ENCODE measurements at places on chromosomes 1 and 21.

DNA sequence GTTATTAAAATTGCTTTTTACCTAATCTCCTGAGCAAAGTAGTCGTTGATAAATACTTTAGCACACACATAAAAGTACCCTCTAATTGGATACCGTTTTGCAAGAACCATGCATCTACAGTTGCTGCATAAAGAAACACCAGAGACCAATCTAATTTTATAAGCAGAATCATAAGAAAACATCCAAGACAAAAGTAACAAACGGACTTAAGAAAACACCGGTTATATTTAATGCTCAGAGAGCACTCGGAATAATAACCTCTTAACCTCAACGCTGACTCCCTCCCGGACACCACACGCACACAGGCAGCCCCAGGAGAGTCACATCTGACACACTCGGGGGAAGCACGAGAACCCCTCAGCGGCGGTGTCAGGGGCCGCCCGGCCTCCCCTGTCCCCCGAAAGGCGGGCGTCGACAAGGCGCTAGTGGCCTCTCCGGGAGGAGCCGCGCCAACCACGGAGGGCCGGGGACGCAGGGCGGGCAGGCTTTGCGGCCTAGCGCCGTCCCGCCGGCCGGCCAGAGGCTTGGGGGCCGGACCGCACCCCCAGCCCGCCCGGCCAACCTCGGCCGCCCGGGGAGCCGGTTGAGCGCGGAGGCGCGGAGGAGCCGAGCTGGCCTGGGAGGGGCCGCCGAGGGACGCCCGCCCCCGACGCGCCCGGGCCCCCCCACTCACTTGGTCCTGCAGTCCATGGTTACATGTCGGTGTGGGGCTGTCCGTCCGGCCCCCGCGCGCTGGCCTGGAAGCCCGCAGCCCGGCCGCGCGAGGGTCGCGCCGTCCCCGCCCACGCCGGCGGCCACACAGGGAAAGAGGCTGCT lies 606 bp downstream of the DENND1B start:
- peak overlapping the region; percentile 76 for H3K27ac ChIP-seq
- H3K4me3 ChIP-seq = peak overlapping the region; percentile 85
- no peaks in the 10 kb centered on the region for H3K27me3 ChIP-seq
- peak; percentile 46 for DNase-seq

GRCh38 chr1:32380057-32380456 lies 14.2 kb downstream of the BSDC1 start:
- H3K27ac ChIP-seq = no peak overlapping the region

DNA sequence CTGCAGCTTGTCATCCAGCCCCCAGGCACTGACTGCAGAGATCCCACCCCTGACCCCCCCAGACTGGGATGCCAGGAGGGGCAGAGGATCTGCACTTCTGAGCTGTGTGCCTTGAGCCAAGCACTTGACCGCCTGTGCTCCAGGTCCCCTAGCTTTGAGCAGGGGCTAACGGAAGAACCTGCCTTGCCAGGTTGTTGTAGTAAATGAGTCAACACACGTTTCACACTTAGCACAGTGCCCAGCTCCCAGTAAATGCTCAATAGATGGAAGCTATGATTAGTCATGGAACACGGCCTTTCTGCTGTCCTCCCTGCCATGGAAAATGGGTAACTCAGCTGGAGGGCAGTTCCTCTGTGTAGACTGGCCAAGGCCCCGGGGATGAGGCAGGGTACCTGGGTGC lies 24.1 kb downstream of the IFFO2 start:
- peaks cover 97% of the 10 kb centered on the region for H3K4me1 ChIP-seq
- H3K27ac ChIP-seq = no peak overlapping the region
- H3K27me3 ChIP-seq = no peaks in the 10 kb centered on the region
- no peaks in the 10 kb centered on the region for H3K36me3 ChIP-seq
- H3K4me3 ChIP-seq = no peak overlapping the region

DNA sequence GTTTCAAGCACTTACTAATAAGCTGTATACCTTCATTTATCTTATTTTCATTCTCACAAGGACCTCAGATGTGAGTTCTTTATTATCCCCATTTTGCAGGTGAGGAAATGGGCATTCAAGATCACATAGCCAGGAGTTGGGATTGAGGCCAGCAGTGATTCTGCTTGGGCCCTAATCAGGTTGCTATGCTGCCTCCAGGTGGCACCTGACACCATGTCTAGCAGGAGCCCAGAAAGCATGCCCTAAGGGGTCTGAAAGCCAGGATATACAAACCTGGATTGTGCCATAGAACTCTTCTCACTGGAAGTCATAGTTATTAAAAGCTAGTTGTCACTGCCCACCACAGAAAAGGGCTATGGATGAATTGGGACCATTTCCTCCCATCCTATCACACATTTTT lies 61.1 kb downstream of the FYB2 start:
- no peak overlapping the region for H3K27ac ChIP-seq
- H3K4me3 ChIP-seq = no peak overlapping the region
- no peaks in the 10 kb centered on the region for H3K27me3 ChIP-seq
- DNase-seq = no peak
- no peaks in the 10 kb centered on the region for H3K4me1 ChIP-seq
- no peaks in the 10 kb centered on the region for H3K36me3 ChIP-seq

DNA sequence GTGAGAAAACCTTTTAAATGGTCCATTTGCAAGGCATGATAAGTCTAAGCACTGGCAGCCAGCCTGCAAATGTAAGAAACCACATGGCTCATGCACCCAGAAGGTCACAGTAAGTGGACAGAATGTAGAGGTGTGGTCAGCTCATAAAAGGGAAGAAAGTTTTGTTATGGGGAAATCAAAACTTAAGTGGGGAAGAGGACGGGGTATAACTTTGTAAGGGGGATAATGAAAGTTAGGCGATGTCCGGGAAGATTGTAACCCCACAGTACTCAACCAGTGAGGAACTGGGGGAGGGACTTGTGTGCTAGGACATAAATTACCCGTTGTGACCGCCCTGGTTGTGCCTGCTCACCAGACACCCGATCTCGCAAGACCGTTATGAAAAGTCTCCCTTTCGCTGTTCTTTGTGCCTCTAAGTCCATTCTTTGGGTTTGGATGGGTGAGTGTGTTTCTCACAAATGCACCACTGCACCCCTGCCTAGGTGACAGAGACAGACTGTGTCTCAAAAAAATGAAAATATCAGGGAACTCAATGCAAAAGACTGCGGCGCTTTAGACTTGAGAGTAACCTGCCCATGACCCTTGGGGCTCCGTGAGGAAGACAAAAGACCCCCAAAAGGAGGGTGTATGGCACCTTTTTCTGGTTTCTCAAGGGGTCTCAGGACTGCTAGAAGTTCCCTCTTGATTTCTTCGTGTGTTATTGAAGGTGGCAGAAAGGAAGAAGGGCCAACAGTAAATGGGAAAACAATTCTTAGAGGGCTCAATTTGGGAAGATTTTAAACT lies 28.6 kb upstream of the ZNF496 start:
- H3K27me3 ChIP-seq = no peaks in the 10 kb centered on the region
- no peak overlapping the region for H3K4me3 ChIP-seq
- no peak for DNase-seq
- H3K36me3 ChIP-seq = no peaks in the 10 kb centered on the region
- H3K4me1 ChIP-seq = no peaks in the 10 kb centered on the region

- H3K27ac ChIP-seq = no peak overlapping the region
- H3K36me3 ChIP-seq = no peaks in the 10 kb centered on the region
- H3K27me3 ChIP-seq = no peaks in the 10 kb centered on the region
- H3K4me1 ChIP-seq = no peaks in the 10 kb centered on the region
Observed at GRCh38 chr1:115252585-115252984, 85.5 kb downstream of the NGF start.

DNA sequence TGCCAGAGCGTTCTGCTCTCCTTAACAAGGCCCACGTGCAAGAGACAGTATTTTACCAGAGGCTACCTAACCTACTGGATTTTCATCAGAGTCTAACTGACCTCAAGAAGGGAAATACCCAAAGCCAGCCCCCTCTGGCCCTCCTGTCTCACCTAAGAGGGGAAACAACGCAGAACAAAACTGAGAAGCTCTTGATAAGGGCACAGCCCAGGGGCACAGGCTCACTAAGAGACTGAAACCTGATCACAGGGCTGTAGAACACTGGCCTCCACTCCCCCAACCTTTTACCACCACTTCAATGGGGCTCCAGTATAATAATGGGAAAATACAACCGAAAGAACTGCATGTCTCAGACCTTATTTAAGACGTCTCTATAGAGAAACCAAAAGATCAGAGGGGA lies 449.5 kb upstream of the CAMK1G start:
- no peaks in the 10 kb centered on the region for H3K27me3 ChIP-seq
- no peaks in the 10 kb centered on the region for H3K4me1 ChIP-seq
- no peak overlapping the region for H3K27ac ChIP-seq
- no peaks in the 10 kb centered on the region for H3K36me3 ChIP-seq
- H3K4me3 ChIP-seq = no peak overlapping the region

- H3K4me1 ChIP-seq = no peaks in the 10 kb centered on the region
- no peak overlapping the region for H3K27ac ChIP-seq
- no peak for DNase-seq
- H3K36me3 ChIP-seq = peaks cover 6% of the 10 kb centered on the region
- no peaks in the 10 kb centered on the region for H3K27me3 ChIP-seq
Observed at GRCh38 chr1:233112186-233113008, 162.0 kb downstream of the NTPCR start.

DNA sequence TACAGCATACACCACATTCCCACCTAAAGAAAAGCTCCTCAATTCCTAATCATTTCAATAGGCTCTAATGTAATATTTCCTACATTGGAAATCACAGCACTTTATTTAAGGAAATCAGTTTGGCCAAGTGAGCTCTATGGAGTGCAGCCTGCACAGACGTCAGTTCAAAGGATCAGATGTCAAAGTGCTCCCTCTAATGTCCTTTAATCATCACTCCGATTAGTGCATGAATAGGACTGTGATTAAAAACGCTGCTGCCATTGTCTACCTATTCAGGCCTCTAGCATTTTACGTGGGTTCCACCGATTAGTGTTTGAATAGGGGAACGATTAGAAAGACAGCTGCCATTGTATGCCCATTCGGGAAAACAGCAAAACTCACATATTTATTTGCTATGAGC lies 50.2 kb downstream of the DPYD start:
- H3K4me3 ChIP-seq = no peak overlapping the region
- H3K36me3 ChIP-seq = no peaks in the 10 kb centered on the region
- no peak for DNase-seq
- H3K27ac ChIP-seq = no peak overlapping the region
- no peaks in the 10 kb centered on the region for H3K4me1 ChIP-seq

DNA sequence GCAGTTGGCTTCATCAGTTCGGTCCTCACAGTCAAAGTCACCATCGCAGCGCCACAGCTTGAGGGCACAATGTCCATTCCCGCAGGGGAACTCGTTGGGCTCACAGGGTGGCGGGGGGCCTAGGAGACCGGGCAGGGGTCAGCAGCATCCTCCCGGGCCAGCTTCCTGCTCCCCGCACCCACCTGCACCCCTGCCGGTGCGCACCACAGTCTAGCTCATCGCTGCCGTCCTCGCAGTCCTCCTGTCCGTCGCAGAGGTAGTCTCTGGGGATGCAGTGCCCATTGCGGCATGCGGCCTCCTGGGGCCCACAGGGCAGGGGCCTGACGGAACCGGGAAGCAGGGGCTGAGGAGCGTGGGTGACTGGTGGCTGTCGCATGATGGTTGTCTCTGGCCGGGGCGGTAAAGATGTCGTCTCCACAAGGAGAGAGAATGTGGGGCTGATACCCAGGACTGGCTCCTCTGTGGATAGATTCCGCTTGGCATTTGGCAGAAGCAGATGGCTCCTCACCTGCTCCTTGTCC lies 49.8 kb downstream of the HSPG2 start:
- no peaks in the 10 kb centered on the region for H3K4me1 ChIP-seq
- no peak for DNase-seq
- no peak overlapping the region for H3K27ac ChIP-seq
- no peak overlapping the region for H3K4me3 ChIP-seq
- peaks cover 17% of the 10 kb centered on the region for H3K27me3 ChIP-seq

DNA sequence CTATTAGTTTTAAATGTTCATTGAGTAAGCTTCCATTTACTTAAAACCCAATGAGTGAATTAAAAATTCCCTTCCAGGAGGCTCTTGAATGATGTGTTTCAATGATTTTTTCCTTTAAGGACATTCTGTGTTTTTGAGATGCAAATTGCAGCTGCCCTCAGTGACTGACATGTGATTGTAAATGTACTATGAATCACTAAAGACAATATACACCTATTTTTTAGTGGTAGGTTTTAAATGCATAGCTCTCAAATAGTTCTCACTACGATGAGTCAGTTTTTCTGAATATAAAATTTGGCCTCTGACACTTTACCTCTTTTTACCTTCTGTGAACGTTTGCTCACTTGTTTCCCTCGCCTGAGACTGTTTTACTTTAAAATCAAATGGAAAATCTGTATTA lies 204.7 kb downstream of the BARHL2 start:
- H3K4me1 ChIP-seq = no peaks in the 10 kb centered on the region
- no peak overlapping the region for H3K4me3 ChIP-seq
- H3K27ac ChIP-seq = no peak overlapping the region
- H3K36me3 ChIP-seq = no peaks in the 10 kb centered on the region
- DNase-seq = no peak

GRCh38 chr1:36511804-36512798 lies 29.4 kb upstream of the CSF3R start:
- H3K4me1 ChIP-seq = no peaks in the 10 kb centered on the region
- no peaks in the 10 kb centered on the region for H3K27me3 ChIP-seq
- H3K27ac ChIP-seq = no peak overlapping the region
- H3K36me3 ChIP-seq = no peaks in the 10 kb centered on the region
- no peak overlapping the region for H3K4me3 ChIP-seq

DNA sequence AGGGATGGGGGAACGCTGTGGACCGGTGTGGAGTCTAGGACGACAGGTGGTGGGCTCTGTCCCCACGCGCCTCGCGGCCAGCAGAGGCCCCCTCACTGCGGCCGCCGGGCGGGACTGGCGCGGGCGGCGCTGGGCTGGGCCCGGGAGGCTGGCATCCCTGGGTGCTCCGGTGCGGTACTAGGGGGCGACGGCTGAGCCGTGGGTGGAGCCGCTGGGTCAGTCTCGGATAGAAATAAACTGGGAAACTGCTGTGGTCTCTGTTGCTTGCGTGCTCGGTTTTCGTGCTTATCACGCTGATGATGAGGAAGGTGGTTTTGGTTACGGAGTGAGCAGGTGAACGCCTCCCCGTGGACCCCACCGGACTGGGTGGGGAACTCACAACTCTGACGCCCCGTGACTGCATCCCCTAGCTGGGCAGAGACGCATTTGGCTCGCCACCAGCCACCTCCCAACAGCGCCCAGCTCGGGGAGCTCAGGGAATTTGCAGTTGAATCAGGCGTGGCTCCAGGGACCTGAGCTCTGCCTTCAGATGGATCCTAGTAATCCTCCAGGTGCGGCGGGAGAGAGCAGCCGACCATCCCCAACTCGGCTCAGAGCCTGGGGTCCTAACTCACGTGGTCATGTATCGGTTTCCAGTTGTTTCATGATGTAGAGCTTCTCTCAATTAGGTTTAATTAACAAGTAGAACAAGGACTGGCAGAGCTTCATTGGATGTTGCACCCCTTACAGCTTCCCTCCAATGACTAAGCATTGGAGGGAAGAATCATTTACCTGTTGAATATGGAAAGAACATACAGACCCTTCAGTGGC lies 32.1 kb downstream of the HSD17B7 start:
- no peak overlapping the region for H3K27ac ChIP-seq
- H3K27me3 ChIP-seq = peaks cover 12% of the 10 kb centered on the region
- DNase-seq = no peak
- H3K4me3 ChIP-seq = peak overlapping the region; percentile 34
